Upper lobe of left lung (tissue), 6 donors: ENCODE measurements at places on chromosomes 7 and 10. TPM values are rescaled to one million over a fixed set of nuclear protein-coding genes. Genes with fewer than 3 reads are reported as not detected.

- H3K4me3 ChIP-seq: no peak overlapping the region
- no peaks in the 10 kb centered on the region for H3K36me3 ChIP-seq
- no peak for DNase-seq
- H3K27me3 ChIP-seq: no peaks in the 10 kb centered on the region
- peaks cover 3% of the 10 kb centered on the region for H3K4me1 ChIP-seq
Measured at GRCh38 chr10:112799726-112800510, 150.1 kb upstream of the TCF7L2 start.

GRCh38 chr10:36187380-36188079, 545.4 kb upstream of the FZD8 start:
- H3K4me1 ChIP-seq: peaks cover under 1% of the 10 kb centered on the region
- no peaks in the 10 kb centered on the region for H3K36me3 ChIP-seq
- no peaks in the 10 kb centered on the region for H3K27me3 ChIP-seq
- H3K4me3 ChIP-seq: no peak overlapping the region
- no peak for DNase-seq

DNA sequence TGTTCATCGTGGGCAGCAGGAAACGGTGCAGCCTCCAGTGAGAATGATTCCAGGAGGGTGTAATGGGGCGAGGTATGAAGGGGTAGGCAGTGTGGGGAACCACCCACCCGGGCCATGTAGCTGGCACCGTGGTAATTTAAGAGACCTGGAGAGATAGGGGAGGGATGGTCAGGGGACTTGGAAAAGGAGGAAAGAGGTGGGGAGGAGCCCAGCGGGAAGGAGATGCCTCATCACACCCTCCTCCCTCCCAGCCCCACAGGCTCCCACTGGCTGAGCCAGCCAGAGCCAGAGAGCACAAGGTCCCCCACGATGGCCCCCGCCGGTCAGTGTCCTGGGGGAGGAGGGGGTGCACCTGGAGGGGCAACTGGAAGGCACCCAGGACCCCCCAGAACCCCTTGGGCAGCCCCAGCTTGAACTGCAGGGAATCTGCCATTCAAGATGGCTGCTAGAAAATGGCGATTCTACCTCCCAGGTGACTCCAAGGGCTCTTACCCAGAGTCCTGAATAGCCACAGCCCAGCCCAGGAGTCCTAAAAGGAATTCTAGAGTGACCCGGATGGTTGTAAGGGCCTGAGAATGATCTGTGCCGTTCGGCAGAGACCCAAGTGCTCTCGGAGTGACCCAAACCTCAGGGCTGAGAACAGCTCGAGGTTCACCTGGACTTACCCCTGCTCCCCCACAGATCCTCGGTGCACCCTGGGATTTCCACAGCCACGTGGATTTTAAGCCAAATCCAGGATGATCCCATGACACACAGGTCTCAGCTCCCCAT, 28.8 kb downstream of the CALML3 start:
- no peaks in the 10 kb centered on the region for H3K36me3 ChIP-seq
- H3K4me3 ChIP-seq: no peak overlapping the region
- H3K4me1 ChIP-seq: peaks cover 30% of the 10 kb centered on the region
- no peak for DNase-seq

DNA sequence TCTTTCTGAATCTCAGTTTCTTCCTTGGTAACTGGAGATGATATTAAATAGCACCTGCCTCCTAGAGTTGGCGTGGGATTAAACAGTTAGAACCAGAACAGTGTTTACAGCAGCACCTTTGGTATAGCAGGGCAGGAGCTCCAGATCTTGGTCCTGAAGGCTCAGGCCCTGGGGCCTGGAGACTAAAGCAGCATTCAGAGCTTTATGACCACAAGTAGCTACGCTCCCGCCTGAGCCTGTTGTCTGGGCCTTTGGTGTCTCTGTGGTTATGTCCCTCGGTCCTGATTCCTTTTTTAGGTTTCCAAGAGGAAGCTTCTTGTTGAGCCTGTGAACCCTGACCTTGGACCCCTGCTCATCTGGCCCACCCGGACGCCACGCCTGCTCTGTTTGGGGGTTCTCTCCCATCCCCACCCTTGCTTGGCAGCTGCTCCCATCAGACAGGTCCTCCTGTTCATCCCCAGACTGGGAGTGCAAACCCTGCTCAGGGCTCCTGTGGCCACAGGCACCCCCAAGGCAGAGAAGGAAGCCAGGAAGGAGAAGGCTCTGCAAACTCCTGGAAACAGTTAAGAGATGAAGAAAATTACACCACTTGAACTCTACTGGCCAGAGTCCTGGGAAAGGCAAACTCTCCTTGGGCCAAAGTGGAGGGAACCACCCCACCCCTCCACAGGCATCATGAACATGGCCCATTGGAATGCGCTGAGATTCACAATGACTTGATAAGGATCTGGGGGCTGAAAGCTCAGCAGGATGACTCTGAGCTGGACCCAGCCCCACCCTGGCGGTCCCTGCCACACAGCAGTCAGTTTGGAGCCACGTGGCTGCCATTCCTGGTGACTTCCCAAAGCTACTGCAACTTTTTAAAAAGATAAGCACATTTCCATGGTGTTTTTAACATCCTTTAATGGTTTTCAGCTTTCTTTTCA, 50.1 kb upstream of the TMEM72 start:
- no peaks in the 10 kb centered on the region for H3K36me3 ChIP-seq
- H3K27ac ChIP-seq: no peak overlapping the region
- no peaks in the 10 kb centered on the region for H3K27me3 ChIP-seq
- DNase-seq: no peak
- no peak overlapping the region for H3K4me3 ChIP-seq
- H3K4me1 ChIP-seq: peaks cover 27% of the 10 kb centered on the region

SMO gene
- 6.0 TPM for total RNA-seq
